Naive thymus-derived CD8-positive, alpha-beta T cell (primary cell): ENCODE measurements at places on chromosomes 2 and 18. TPM values are rescaled to one million over a fixed set of nuclear protein-coding genes. Genes with fewer than 3 reads are reported as not detected.
A peak's percentile ranks its signal among the peaks of the same experiment; 100 is the strongest.

Gene CXCR4
- 485 TPM for polyA plus RNA-seq

Gene EGR4
- not detected for polyA plus RNA-seq

Gene SCN2A
- not detected for polyA plus RNA-seq

Gene GPAT2
- 1.1 TPM for polyA plus RNA-seq

Gene FAM237A
- not detected for polyA plus RNA-seq

Gene CTAGE1
- polyA plus RNA-seq = not detected

DNA sequence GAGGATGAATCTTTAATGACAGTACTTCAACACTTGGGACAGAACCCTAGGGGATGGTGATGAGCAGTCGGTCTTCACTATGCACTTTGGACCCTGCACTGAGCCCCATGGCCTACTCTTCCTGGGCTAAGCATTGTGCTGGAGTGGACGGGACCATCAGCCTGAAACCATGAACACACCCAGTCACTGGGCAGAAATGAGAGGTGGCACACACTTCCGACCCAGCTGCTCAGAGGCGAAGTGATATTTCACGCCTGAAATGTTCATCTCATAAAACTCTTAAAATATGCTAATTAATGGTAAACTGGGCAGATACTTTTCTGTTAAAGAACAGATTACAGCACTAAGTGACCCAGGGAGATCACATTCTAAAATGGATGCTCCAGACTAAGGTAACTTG is 150.3 kb upstream of the NDUFV2 start:
- H3K27me3 ChIP-seq = peaks cover 2% of the 10 kb centered on the region
- H3K36me3 ChIP-seq = no peaks in the 10 kb centered on the region
- DNase-seq = no peak

- no peaks in the 10 kb centered on the region for H3K27me3 ChIP-seq
- peaks cover 3% of the 10 kb centered on the region for H3K36me3 ChIP-seq
- no peak for DNase-seq
- peaks cover 76% of the 10 kb centered on the region for H3K4me1 ChIP-seq
- no peak overlapping the region for H3K4me3 ChIP-seq
- no peak overlapping the region for H3K27ac ChIP-seq
Measured at GRCh38 chr2:24509425-24509824, 18.4 kb downstream of the NCOA1 start.

GRCh38 chr2:4507661-4508060 is 804.3 kb downstream of the DCDC2C start:
- no peak for DNase-seq
- no peaks in the 10 kb centered on the region for H3K4me1 ChIP-seq
- H3K27ac ChIP-seq = no peak overlapping the region
- no peak overlapping the region for H3K4me3 ChIP-seq
- no peaks in the 10 kb centered on the region for H3K36me3 ChIP-seq

GRCh38 chr18:79585395-79586370 is 93.9 kb upstream of the CTDP1 start:
- H3K4me1 ChIP-seq = no peaks in the 10 kb centered on the region
- no peaks in the 10 kb centered on the region for H3K27me3 ChIP-seq
- no peak overlapping the region for H3K4me3 ChIP-seq
- no peak for DNase-seq
- H3K27ac ChIP-seq = no peak overlapping the region
- no peaks in the 10 kb centered on the region for H3K36me3 ChIP-seq

DNA sequence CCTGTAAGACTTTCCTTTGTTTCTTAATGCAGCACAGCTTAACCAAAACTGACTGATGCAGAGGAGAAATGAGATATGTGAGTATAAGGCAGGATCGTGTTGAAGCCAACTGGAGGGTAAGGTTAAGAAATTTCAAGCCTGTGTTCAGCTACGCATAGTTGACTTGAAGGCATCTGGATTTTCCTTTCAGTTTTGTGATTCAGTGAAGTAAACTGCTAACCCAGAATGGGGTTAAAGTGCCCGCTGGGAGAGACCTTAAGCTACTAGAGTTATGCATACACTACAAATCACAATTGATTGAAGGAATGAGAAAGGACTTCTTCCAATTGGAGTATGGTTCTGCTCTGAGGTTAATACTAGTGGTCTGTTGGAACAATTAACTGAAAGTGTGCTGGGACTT is 22.6 kb downstream of the THSD7B start:
- H3K36me3 ChIP-seq = no peaks in the 10 kb centered on the region
- H3K4me3 ChIP-seq = no peak overlapping the region
- H3K27ac ChIP-seq = no peak overlapping the region
- H3K27me3 ChIP-seq = peaks cover 6% of the 10 kb centered on the region
- no peak for DNase-seq
- H3K4me1 ChIP-seq = no peaks in the 10 kb centered on the region

DNA sequence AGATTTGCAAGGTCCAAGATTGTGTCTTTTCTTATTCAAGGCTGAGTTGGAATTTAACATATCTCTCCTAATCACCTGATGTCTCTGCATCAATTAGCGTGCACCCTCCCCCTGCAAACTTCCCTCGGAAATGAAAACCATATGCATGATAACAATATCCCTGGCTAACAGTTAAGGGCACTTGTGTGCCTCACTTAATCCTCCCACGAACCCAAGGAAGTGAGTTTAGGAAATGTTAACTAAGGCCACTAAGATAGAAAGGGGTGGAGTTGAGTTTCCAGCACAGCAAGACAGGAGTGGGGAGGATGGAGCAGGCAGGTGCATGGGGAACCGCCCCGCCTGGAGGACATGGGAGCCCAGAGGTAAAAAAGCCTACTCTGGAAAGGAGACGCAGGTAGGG is 52.4 kb upstream of the PTMA start:
- no peaks in the 10 kb centered on the region for H3K4me1 ChIP-seq
- no peaks in the 10 kb centered on the region for H3K27me3 ChIP-seq
- no peak for DNase-seq
- H3K36me3 ChIP-seq = no peaks in the 10 kb centered on the region
- no peak overlapping the region for H3K27ac ChIP-seq

- no peak for DNase-seq
- H3K4me1 ChIP-seq = peaks cover 12% of the 10 kb centered on the region
- H3K27me3 ChIP-seq = no peaks in the 10 kb centered on the region
- no peak overlapping the region for H3K4me3 ChIP-seq
Measured at GRCh38 chr18:68532328-68532885, 182.5 kb downstream of the TMX3 start.

- peaks cover 5% of the 10 kb centered on the region for H3K27me3 ChIP-seq
- H3K36me3 ChIP-seq = no peaks in the 10 kb centered on the region
- H3K4me3 ChIP-seq = no peak overlapping the region
- H3K4me1 ChIP-seq = no peaks in the 10 kb centered on the region
Measured at GRCh38 chr2:224163566-224164307, 124.7 kb upstream of the SERPINE2 start.

- peaks cover 9% of the 10 kb centered on the region for H3K4me1 ChIP-seq
- no peak for DNase-seq
- H3K4me3 ChIP-seq = no peak overlapping the region
- H3K27me3 ChIP-seq = no peaks in the 10 kb centered on the region
Measured at GRCh38 chr2:238107525-238108422, 7.6 kb downstream of the ESPNL start.

DNA sequence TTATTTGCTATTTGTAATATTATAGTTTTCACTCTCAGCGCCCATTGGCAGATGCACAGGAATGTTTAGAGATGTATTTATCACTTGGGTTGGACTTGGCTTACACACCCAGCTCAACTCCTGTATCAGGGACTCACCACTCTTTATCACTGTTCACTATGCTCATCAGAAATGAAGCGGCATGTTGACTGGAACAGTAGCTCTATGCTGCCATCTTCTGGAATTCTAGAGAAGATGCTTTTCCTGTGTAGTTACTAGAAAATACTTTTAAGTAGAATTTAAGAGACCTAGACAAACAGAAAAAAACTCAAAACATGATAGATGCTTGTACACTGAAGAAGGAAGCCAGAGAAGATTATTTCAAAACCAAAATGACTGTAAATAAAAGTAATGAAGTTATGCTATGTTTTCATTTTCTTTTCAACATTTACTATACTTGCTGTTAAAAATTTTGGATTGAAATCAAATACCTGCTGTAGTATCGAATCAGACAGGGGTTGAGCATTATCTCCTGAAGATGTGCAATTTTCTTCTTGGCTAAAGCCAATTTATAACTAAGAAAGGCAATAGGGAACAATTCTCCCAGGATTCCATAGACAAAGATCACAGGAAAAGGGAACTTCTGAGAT is 47.4 kb upstream of the NXPH2 start:
- no peaks in the 10 kb centered on the region for H3K36me3 ChIP-seq
- H3K4me3 ChIP-seq = no peak overlapping the region
- DNase-seq = peak; percentile 10

DNA sequence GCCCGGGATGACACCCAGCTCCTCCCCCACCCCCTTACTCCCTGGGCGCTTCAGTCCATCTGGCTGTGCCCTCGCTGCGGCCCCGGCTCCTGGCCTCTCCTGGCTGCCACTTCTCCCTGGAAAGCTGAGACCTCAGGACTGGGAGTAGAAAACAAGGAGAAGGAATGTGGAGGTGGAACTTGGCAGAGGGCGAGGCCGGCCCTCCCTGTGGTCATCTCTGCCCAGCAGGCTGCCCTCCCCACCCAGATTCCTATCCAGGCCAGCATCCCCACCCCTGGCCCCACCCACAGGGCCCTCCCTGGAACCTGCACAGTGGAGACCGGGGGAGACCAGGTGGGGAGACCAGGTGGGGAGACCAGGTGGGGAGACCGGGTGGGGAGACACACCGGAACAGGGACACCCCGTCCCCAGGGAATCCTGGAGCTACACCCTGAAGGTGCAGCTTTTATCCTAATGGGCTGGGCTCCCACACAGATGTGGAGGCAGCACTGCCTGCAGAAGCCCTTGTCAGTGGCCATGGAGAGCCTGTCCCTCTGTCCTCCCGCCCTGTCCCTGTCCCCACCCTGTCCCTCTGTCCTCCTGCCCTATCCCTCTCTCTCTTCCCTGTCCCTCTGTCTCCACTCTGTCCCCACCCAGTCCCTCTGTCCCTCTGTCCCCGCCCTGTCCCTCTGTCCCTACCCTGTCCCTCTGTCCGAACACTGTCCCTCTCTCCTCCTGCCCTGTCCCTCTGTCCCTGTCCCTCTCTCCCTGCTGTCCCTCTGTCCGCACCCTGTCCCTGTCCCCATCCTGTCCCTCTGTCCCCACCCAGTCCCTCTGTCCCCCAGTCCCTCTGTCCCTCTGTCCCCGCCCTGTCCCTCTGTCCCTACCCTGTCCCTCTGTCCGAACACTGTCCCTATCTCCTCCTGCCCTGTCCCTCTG is 157.1 kb downstream of the PXDN start:
- H3K4me3 ChIP-seq = no peak overlapping the region
- H3K36me3 ChIP-seq = no peaks in the 10 kb centered on the region
- no peak overlapping the region for H3K27ac ChIP-seq
- DNase-seq = no peak
- H3K4me1 ChIP-seq = no peaks in the 10 kb centered on the region
- peaks cover 20% of the 10 kb centered on the region for H3K27me3 ChIP-seq

GRCh38 chr2:203527719-203528118 is 7.4 kb downstream of the RAPH1 start:
- H3K4me3 ChIP-seq = no peak overlapping the region
- no peak for DNase-seq
- no peaks in the 10 kb centered on the region for H3K36me3 ChIP-seq
- peaks cover 12% of the 10 kb centered on the region for H3K27me3 ChIP-seq
- no peak overlapping the region for H3K27ac ChIP-seq

DNA sequence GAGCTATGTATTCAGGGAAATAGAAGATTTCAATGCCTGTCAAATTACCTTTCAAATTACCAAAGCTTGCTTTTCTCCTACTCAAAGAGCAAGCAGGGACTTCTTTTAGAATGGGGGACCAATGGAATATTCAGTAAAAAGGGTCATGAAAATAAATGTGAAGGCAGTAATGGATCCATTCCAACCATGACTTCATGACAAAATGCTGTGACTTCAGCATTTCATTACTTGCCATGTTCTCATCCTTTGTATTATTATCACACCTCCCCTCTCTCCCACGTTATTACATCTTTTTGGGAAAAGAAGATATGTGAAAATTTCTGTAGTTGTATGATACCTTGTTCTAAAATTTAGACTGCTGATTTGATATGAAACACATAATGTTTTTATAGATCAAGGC is 864.0 kb upstream of the FSHR start:
- no peak overlapping the region for H3K27ac ChIP-seq
- no peaks in the 10 kb centered on the region for H3K36me3 ChIP-seq
- DNase-seq = no peak

DNA sequence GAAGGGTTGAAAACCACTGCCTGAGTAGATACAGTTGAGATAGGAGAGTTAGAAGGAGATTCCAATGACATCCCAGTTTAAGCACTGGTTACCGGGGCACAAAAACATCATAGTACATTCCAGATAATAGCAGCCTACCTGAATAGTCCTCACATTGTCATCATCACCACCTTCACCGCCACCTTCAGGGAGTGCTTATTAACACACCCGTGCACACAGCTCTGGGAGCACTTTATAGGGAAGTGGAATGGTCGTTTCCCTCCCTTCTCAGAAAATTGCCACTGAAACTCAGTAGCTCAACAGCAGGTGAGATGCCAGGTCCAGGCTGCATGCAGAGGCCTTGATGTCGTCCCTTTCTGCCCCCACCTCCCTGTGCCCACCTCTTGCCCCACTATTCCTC is 8.2 kb downstream of the SERPINB7 start:
- H3K4me3 ChIP-seq = no peak overlapping the region
- no peak for DNase-seq
- H3K4me1 ChIP-seq = peaks cover 2% of the 10 kb centered on the region
- no peak overlapping the region for H3K27ac ChIP-seq
- peaks cover 11% of the 10 kb centered on the region for H3K27me3 ChIP-seq

DNA sequence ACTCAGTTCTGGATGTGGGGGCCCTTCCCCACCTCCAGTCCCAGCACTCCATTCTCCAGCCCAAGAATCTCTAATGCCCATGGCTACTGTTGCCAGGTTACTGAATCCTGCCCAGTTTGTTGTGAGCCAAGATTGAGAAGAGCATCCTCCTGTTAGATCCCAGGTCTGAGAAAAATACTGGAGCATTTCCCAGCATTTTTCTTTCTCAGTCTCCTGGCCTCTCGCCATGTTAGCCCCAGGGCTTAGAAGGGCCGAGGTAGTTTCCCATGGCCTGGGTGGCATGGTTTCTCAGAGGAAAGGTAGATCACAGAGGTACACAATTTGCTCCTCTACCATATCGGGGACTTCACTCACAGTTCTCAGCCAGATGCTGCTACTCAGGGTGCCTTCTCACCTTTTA is 135.7 kb downstream of the OTX1 start:
- DNase-seq = no peak
- H3K27ac ChIP-seq = no peak overlapping the region
- H3K4me3 ChIP-seq = no peak overlapping the region
- peaks cover 67% of the 10 kb centered on the region for H3K36me3 ChIP-seq
- no peaks in the 10 kb centered on the region for H3K27me3 ChIP-seq

GRCh38 chr2:100733391-100734187 is 86.3 kb upstream of the NPAS2 start:
- H3K36me3 ChIP-seq = peaks cover 12% of the 10 kb centered on the region
- DNase-seq = no peak
- H3K4me3 ChIP-seq = no peak overlapping the region
- H3K27ac ChIP-seq = no peak overlapping the region
- peaks cover 6% of the 10 kb centered on the region for H3K27me3 ChIP-seq

GRCh38 chr2:109194620-109194937 is 65.6 kb downstream of the SH3RF3 start:
- no peak overlapping the region for H3K4me3 ChIP-seq
- H3K27ac ChIP-seq = peak overlapping the region; percentile 50
- H3K27me3 ChIP-seq = no peaks in the 10 kb centered on the region
- peaks cover 28% of the 10 kb centered on the region for H3K4me1 ChIP-seq
- no peak for DNase-seq
